NCI-H146 (cell line): ENCODE measurements at places on chromosomes 5 and 9.

DNA sequence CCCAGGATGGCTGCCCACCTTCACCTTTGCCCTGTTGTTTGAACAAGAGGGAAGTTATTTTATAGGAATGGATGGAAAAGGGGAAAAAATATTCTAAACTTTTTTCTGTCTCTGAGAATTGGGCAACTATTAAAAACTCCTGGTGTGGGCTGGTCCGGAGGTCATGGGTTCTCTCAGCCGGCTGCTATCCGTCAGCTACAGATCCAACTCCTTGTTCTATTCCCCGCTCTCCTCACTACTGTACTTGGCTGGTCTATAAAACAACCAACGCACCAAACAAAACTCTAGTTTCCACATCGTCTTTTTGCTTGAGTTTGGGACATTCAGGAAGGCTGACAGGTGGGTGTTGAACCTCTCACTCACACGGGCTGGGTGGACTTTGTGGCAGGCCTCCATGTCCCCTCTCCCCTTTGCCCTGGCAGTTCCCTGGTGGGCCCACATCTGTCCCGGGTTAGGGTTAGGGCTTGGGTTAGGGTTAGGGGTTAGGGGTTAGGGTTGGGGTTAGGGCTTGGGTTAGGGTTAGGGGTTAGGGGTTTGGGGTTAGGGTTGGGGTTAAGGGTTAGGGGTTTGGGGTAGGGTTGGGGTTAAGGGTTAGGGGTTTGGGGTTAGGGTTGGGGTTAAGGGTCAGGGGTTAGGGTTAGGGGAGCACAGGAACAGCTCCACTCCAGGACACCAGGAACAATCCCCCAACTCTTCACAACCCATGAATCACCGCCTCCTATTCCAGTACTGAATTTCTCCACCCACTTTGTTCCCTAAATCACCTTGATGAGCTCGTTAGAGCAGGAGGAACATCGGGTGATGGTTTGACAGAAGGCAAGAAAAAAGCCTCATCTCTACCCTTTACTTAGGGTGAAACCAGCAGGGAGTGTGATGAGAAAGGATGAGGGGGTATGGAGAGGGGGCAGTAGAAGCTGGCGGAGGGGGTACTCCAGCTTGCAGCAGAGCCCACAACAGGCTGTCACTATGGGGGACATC is 302.1 kb upstream of the IRX4 start:
- no peak for DNase-seq

DNA sequence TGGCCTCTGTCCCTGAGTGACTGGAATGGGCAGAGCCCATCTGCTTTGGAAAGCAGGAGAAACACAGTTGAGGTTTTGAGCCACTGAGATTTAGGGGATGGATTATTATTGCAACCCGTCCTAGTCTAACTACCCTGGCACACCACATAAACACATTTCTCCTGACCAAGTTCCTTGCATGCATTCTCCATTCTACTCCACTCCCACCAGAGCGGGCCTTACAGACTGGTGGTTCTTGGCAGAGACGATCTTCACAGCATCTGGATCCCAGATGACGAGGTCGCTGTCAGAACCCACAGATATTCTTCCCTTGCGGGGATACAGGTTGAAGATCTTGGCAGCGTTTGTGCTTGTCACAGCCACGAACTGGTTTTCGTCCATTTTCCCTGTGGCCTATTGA is 111.0 kb downstream of the DPYSL3 start:
- DNase-seq, result no peak

- no peak for DNase-seq
These were observed 249.0 kb upstream of the WWC1 start for GRCh38 chr5:168042284-168043068.

DNA sequence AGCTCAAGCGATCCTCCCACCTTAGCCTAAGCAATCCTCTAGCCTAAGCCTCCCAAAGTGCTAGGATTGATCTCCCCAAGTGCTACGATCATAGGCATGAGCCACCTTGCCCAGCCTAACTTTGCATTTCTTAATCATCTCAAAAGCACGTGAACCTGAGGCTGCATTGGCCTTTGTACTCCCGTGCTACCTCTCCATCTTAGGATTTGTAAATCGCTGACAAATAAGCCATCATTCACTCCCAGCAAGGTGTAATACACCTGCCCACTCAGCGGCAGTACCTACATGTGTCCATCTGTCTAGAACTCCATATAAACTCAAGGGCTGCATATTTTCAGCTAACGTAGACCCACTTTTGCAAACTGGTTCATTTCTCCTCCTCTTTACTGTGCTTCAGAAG is 2.8 kb downstream of the ANKH start:
- no peak for DNase-seq

- peak; percentile 88 for DNase-seq
These were observed 38.3 kb downstream of the NR2F1 start for GRCh38 chr5:93621327-93621798.

- DNase-seq, result no peak
These were observed 14.6 kb downstream of the NOL8 start for GRCh38 chr9:92310562-92310961.

DNA sequence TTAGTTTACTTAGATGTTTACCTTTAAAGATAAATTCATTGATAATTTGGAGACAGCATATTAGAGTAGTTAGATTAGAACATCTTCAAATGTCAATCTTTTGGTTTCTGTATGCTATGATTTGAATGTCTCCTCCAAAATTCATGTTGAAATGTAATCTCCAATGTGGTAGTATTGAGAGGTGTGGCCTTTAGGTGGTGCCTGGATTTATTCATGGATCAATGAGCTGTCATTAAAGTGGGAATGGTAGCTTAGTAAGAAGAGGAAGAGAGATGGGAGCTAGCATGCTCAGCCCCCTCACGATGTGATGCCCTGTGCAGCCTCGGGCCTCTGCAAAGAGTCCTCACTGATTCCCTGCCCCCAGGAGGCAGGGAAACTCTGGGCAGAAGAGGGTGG is 133.6 kb upstream of the TUT7 start:
- DNase-seq, result no peak

DNA sequence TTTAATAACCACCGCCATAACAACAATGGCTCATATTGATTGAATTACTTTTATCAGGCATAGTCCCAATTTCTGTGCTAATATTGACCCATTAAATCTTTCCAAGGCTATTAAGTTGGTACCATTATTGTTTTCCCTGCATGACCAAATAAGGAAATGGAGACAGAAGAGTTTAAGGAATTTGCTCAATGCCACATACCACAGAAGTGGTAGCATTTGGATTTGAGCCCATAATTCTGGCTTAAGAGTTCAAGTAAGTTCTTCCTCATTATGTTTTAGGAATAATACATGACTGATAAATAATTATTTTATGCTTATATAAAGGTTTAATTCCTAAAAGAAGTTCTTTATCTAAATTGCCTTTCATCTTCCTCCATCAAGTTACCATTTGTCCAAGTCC is 43.4 kb upstream of the HAPLN1 start:
- DNase-seq, result no peak

DNA sequence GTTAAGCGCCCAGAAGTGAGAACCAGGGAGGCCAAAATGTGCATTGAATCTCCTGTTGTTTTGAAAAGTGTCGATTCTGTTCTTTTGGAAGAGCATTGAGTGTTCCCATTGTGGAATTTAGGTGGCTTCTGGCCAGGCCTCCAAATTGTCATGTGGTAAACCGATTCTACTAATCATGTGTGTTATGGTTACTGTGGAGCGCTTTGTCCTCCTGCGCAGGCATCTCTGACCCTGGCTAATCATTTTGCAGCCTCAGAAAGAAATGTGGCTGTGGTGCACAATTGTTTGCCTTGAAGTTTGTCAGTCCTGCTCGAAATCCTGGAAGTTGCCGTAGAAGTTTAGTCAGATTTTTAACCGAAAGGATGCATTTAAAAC is 121.3 kb downstream of the RASGRF2 start:
- no peak for DNase-seq

- no peak for DNase-seq
These were observed 1225.7 kb upstream of the WWC1 start for GRCh38 chr5:167065794-167066193.
